Stimulated activated CD8-positive, alpha-beta memory T cell treated with anti-CD3 and anti-CD28 coated beads, Interleukin-7, amount 100 ng/mL, for 24 hours (primary cell): ENCODE measurements at places on chromosomes 5 and 9.
A peak's percentile ranks its signal among the peaks of the same experiment; 100 is the strongest.

- DNase-seq: no peak
Observed at GRCh38 chr5:139185589-139185988, 12.6 kb downstream of the SIL1 start.

GRCh38 chr5:171168171-171168570 is 140.9 kb upstream of the TLX3 start:
- DNase-seq: no peak

GRCh38 chr5:126624534-126624933 is 23.8 kb downstream of the PHAX start:
- DNase-seq: no peak

DNA sequence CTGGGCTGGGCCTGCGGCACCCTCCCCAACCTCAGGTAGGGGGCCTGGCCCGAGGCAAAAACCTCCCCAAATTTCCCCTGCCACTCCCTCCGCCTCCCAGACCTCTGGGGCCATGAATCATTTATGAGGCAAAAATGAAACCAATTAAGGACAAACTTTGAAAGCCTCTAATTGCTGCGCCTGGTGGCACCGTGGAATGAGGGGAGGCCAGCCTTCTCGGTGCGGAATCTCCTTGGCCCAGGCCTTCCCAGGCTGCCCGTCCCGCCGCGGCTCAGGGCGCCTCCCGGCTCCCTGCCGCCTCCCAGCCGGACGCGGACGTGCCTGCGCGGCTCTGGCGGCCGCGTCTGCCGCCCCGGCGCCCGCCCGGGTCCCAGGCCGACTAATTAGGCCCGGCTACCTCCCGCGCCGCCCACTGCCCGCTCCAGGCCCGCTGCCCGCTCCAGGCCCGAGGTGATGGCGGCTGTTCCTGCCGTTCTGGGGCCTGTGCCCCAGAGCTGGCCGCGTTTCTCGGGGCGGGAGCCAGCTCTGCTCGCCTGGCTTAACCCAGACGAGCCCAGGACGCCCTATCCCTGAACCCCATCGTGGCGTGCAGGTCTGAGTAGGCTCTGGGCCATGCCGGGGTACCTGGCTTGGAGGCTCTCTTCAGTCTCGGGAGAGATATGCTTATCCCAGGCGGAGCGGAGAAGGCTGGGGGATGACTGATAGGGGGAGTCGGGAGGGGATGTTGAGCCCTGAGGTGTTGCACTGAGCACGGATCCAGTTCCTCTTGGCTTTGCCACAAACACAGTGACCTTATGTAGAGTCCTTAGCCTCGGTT is 20.1 kb downstream of the CXXC5 start:
- no peak for DNase-seq

- DNase-seq: no peak
Observed at GRCh38 chr9:85042981-85043647, 373.6 kb downstream of the NTRK2 start.

DNA sequence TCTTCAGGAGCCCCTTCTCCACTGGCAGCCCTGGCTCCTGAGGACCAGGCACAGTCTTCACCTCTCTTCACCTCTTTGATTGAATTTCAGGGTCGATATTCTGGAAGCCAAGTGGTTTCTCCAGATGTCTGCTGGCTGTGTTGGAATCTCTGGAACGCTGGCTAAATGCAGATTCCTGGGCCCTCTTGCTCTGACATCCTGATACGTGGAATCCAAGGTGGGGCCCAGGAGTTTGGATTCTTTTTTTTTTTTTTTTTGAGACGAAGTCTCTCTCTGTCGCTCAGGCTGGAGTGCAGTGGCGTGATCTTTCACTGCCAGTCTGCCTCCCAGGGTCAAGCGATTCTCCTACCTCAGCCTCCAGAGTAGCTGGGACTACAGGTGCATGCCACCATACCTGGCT is 26.8 kb upstream of the IER5L start:
- no peak for DNase-seq

- no peak for DNase-seq
Observed at GRCh38 chr5:80220245-80220897, 35.5 kb downstream of the SERINC5 start.

- no peak for DNase-seq
Observed at GRCh38 chr5:17000291-17000939, 64.3 kb upstream of the MYO10 start.

DNA sequence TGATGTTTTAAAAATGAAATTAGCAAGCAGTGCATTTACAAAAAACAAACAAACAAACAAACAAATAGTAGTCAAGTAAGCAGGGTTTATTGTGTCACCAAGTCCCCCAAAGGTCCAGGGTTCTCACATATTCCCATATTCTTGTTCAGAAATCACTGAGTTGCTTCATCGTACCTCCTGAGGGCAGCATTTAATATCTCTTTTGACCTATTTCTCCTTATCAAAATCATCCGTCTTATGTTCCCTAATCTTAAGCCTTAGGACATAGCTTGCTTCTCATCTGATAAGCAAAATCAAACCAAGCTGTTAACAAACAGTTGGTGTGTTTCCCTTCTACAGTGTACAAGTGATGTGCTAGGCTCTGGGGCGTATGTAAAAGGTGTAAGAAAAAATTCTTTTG is 109.5 kb upstream of the MAN2A1 start:
- no peak for DNase-seq

DNA sequence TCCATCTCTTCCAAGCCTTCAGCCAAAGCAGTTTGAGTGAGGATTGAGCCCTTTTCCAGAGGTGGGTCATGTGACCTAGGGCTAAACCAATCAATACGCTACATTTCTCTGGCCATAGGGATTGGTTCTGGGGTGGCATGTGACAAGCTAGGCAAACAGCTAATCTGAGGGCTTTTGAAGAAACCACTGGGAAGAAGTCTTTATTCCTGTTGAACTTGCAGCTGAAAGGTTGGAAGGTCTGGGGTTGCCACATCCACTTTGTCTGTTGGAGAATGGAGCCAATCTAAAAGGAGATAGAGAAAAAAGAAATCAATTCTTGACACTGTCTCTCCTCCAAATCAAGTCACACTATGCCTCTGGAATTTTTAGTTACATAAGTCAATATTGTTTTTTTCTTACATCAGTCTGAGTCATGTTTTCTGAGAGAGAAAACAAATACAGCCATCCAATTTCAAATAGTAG is 637.8 kb upstream of the WWC1 start:
- DNase-seq: no peak

DNA sequence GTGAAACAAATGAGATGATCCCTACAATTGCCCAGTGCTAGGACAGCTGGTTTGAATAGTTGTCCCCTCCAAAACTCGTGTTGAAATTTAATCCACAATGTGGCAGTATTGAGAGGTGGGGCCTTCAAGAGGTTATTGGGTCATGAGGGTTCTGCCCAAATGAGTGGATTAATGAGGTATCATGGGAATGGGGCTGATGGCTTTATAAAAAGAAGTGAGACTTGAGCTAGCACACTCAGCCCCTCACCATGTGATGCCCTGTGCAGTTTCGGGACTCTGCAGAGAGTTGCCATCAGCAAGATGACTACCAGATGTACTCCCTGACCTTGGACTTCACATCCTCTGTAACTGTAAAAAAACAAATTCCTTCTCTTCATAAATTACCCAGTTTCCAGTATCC is 33.1 kb downstream of the RANBP6 start:
- no peak for DNase-seq

- no peak for DNase-seq
Observed at GRCh38 chr9:83906144-83906543, 15.1 kb downstream of the KIF27 start.

DNA sequence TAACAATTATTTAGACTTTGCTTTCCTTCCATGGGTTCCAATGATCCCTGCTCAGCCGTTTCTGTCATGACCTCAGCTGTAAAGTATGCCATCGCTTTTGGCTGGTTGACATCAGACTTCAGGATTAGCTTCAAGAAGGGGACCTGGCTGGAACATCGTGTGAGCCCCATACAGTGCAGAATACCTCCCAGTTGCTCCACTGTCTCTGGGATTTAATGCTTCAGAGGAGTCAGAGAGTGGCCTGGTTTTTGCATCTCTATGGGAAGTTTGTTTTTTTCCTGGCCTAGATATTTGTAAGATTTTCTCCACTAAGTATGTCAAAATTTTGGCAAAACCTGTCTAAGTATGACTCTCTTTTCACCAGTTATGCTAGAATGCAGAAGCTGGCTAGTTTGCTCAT is 216.9 kb downstream of the GABBR2 start:
- no peak for DNase-seq

DNA sequence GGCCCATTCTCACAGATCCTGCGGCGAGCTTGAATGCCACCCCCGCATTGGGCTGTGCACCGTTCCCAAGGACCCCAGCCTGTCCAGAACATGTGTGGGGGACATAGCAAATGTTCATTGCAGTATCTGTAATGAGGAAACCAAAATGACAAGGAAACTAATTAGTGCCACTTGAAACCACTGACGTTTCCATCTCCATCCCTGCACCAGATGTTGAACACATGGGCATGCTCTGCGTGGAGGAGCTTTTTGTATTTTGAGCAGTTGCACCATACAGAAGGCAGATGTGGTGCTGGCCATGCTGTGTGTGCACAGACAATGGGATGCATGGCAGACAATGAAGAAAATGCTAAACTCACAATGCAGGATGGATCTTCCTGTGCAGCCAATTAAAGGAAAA is 437.7 kb downstream of the SEMA5A start:
- no peak for DNase-seq

GRCh38 chr9:32294106-32294505 is 90.3 kb upstream of the ACO1 start:
- no peak for DNase-seq

- no peak for DNase-seq
Observed at GRCh38 chr5:144864118-144864517, 693.4 kb downstream of the KCTD16 start.

GRCh38 chr5:125775896-125776295 is 647.3 kb upstream of the GRAMD2B start:
- DNase-seq: no peak

DNA sequence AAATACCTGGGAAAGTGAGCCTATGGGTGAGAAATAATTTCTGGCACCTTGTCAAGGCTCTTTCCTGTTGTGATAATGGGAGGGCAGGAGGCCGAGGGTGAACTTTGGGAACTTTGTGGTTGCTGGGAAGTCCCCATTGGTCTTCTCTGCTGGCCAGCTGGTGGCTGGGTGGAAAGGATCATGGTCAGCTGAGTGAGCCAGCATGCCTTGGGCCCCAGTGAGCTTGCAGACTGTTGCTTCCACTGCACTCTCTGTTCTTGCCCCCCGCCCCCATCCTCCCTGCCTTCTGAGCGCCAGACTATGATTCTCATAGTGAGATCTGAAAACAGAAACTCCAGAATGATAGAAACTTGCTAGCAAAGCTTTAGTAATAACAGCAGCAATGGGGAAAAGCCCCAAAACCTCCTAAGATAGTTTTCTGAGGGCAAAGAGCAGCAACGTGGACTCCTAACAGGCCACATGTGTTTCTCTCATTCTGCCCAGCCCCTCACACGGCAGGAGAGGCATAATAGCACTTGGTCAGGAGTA is 139.2 kb upstream of the SMARCA2 start:
- DNase-seq: peak; percentile 49

GRCh38 chr5:41219658-41220269 is 6.4 kb upstream of the C6 start:
- DNase-seq: no peak

DNA sequence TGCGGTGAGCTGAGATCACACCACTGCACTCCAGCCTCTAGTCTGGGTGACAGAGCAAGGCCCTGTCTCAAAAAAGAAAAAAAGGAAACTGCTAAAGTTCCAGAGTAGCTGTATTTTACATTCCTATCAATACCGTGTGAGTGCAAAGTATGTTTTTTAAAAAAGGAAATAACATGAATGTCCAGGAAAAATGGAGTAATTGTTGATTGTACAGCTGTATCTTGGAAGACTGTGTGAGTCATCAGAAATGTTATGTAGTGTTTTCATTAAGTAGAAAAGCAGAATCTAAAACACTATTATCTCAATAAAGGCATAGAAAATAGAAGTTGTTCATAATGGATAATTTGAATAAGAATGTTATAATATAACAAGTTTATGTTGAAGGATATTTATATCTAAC is 53.9 kb downstream of the ZCCHC7 start:
- DNase-seq: no peak

GRCh38 chr5:130227699-130228098 is 323.4 kb downstream of the CHSY3 start:
- DNase-seq: no peak

DNA sequence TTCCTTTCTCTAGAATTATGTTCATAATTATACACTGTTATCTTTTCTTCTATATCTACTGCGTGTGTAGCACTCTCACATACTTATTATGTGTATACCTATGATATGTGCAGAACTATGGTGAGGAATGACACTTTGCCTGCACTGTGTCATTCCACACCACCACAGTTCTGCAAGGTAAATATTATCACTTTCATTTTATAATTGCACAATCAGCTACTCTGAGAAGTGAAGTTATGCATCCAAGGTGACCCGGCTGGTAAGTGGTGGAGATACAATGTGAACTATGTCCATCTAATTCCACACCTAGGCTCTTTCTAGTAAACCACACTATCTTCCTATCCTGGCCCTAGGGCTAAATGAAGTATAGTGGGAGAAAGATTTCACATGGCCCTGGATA is 170.1 kb upstream of the ATP10B start:
- DNase-seq: no peak

DNA sequence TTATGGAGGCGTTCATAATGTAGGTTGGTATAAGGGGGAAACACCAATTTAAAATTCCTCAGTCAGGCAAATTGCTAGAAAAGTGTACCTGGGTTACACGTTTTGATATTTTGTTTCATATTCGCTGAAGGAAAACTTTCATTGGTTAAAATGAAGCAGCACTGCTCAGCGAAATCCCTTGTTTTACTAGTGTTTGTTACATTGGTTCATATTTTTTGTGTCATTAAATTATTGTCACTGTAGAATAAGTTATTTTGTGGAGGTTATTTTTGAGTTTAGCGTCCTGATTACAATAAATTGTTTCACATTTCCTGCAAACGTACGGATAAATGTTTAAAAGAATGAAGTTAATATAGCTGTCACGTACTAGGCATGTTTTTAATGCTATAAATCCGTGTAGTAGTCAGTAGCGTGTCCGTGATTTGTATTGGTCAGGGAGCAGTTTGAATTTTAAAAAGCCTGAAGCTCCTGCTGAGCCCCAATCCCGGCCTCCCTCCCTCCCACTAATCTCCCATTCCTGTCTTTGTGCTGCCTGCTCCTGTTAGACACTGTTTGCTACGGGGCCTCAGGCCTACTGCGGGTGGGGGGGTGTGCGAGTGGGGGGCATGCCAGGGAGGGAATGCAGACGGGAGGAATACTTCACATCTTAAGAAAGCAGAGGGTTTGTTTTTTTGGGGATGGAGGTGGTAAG is 2.0 kb downstream of the NIPBL start:
- DNase-seq: no peak

- DNase-seq: no peak
Observed at GRCh38 chr5:96668725-96669124, 6.5 kb downstream of the CAST start.
